Fibroblast of upper back skin (primary cell): ENCODE measurements at places on chromosomes 2 and 18.

DNA sequence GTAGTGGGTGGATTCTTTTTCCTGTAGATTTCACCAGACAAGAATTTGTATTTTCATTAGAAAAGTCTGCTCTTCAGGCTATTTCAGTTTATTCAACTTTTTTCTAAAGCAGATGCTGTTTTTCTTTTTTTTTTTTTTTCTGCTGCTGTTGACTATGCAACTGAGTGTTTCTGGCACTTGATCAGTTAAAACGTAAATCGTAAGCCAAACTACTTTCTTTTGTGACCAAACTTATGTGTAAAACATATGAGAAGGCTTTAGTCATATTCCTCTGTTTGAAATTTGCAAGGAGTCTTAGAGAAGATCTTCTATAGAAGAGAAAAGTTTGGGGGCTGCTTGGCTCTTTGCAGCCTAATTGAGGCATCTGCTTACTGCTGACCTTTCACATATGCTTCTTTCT, 170.1 kb downstream of the PARD3B start:
- no peak for DNase-seq

DNA sequence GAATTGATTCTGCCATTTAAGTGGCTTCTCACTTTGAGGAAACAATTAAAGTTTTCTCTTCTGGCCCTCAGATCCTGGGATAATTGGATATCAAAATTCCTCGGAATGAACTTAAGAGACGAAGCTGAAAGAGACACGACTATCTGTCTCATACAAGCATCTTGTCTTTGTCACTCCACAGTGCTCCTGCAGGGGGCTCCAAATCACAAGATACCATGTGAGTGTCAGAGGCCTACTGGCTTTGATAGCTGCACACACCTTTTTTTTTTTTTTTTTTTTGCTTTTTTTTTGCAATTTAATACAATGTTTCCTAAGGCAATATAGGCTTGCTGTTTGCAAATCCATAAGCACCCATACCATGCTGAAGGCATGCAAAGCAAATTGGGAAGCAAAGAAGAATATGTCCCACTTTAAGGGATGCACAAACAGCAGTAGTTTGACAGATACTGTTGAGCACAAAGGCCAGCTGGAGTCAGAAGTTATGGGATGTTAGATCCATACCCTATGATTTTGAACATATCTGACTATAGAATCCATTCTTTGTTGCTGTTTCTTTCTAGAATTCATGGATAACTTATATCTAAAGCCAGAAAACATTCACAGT, 109.0 kb upstream of the CBLN2 start:
- no peak for DNase-seq

DNA sequence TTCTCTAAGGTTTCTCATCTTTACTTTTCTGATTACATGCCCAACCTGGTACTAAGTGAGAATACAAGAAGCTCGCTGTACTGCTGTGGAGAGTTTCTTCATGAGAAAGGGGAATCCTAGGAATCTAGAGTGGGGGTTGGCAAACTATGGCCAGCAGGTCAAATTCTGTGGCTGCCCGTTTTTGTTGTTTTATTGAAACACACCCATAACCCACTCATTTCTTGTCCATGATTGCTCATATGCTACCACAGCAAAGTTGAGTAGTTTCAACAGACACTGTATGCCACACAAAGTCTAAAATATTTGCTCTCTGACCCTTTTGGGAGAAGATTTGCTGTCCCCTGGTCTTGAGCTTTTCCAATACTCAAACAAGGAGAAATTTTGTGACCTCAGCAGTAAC, 58.8 kb downstream of the C2orf74 start:
- peak; percentile 6 for DNase-seq

- no peak for DNase-seq
These were observed 42.1 kb downstream of the TOGARAM2 start for GRCh38 chr2:29023188-29023587.

GRCh38 chr2:233091595-233092375, 31.6 kb downstream of the INPP5D start:
- no peak for DNase-seq

DNA sequence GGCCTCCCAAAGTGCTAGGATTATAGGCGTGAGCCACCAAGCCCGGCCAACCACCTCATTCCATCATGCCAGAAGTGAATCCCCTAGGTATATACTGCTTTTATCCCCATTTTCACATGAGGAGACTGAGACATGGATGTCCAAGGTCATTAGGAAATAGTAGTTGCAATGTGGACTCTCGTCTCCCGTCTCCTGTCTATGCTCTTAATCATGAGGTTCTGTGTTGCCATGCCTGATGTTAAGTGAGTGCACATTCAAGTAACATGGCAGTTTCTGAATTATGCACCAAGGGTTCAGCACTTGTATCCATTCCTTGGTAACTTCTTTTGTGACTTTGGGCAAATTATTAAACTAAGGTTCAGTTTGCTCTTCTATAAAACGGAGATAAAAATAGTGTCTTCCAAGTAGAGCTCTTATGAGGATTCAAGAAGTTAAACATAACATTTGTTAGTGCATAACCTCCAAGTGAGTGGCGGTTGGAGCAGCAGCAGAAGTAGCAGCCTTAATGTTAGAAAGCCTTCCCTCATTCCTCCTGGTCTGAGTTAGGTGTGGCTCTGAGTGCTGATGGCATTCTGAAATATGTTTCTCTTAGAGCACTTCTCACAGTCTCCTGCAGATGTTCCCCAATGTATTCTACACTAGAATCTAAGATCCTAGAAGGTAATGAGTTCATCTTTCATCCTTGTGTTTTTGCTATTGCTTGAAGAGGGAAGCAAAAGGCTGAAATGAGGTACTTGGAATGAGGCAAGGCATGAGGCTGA, 21.9 kb downstream of the SOCS6 start:
- no peak for DNase-seq

DNA sequence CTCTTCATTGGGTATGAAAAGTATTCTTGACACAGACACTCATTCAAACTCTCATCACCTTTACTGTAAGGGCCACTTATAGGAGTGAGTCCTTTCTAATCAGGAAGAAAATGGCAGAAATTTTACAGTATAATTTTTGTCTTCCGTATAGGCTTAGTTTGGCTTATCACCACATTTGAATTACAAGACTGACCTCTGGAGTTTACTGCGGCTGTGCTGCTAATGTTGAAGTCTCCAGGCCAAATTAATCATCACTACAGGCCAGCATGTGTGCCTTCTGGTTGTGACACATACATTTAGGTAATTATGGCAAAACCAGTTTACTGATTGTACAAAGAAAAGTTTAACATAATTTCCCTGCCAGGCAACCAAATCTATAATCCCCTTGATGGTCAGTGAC, 753.6 kb upstream of the GCFC2 start:
- no peak for DNase-seq

DNA sequence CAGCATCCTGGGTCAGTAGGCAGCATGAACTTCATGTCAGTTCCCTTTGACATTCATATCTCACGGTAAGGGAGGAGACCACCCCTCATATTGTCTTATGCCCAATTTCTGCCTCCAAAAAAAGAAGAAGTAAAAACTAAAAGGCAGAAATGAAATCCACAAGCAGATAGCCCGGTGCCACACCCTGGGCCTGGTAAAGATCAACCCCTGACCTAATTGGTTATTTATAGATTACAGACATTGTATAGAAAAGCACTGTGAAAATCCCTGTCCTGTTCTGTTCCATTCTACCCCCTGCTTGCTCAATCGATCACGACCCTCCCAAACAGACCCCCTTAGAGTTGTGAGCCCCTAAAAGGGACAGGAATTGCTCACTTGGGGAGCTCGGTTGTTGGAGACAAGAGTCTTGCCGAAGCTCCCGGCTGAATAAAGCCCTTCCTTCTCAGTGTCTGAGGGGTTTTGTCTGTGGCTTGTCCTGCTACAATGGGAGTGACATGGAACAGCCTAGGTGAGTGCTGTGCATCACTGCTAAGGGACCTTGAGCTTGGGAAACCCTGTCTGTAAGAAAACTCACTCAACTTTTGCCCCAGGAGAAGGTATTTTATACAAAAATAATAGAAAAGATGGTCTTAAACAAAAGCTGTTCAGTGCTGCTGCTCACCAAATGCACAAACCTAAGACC, 11.1 kb downstream of the NDUFV2 start:
- DNase-seq: no peak
